ENCODE measurements at places on chromosomes 6 and 20.

DNA sequence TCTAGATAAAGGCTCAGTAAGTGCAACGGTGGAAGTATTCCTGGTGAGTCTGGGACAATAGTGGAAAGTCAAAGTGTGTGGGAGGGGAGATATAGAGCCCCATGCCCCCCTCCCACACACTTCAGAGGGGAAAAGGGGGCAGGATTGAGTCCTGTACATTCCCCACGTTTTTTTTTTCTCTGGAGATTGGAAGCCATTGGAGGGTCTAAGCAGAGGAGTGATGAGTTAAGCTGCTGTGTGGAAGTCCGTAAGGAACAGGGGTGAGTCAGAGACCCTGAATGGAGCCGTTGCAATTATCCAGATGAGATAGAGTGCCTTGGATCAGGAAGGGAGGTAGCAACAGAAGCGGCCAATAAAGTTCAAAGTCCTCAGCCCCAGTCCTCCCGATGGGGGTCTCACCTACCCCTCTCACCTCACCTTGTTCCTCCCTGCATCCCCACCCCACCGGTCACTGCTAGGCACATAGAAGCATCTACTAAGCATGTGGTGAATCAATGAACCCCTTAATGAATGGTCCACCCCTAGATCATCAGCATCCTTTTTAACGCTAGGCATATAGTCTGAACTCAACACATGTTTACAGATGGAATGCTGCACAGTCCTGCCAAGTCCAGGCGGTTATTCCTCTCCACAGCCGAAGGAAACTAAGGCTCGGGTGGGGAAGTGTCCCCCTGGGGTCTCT lies 662 bp upstream of the SLC9A8 start:
- H3K4me1 ChIP-seq: peaks cover 18% of the 10 kb centered on the region
- peak overlapping the region; percentile 82 for H3K27ac ChIP-seq
- peak; percentile 46 for DNase-seq
- H3K27me3 ChIP-seq: no peaks in the 10 kb centered on the region
- peak overlapping the region; percentile 77 for H3K4me3 ChIP-seq

- H3K36me3 ChIP-seq: no peaks in the 10 kb centered on the region
- peak; percentile 23 for DNase-seq
- H3K4me1 ChIP-seq: peaks cover 12% of the 10 kb centered on the region
- H3K27me3 ChIP-seq: no peaks in the 10 kb centered on the region
Measured at GRCh38 chr6:17458966-17459365, 65.6 kb downstream of the CAP2 start.

DNA sequence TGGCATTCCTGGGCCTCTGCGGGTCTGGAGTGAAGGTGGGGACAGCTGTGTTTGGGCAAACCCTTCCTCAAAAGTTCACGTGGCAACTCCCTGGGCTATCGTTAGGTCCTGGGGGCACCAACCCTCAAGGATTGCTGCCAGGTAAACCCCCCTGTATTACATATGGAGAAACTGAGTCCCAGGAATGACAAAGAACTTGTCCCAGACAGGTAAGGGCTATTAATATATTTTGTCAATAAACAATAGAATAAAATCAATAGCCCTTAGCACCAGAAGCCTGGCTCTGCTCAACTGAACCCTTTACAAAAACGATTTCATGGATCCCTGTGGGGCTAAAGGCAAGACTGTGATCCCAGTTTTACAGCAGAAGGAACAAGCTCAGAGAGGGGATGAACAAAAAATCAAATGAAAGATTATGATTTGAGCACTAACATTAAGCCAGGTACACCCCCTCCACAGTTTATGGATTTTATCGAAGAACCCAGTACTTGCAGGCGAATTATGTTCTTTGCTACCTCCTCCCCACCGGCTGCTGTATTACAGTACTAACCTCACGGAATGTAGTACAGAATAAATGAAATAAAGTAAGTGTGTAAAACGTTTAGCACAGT lies 2.7 kb downstream of the ID1 start:
- H3K27ac ChIP-seq: peak overlapping the region; percentile 98
- no peaks in the 10 kb centered on the region for H3K36me3 ChIP-seq
- peaks cover 45% of the 10 kb centered on the region for H3K4me1 ChIP-seq
- H3K27me3 ChIP-seq: no peaks in the 10 kb centered on the region
- peak overlapping the region; percentile 91 for H3K4me3 ChIP-seq

DNA sequence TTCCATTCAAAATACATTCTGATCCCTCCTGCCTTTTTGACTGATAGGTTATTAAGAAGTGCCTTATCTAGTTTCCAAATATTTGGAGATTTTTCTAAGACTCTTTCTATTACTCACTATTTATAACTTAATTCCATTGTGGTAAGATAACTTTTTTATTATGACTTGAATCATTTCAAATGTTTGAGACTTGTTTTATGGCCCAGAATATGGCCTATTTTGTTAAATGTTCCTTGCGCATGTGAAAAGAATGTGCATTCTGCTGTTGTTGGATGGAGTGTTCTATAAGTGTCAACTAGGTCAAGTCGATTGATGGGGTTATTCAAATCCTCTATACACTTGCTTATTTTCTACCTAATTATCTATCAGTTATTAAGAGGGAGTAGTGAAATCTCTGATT lies 13.1 kb upstream of the TCP11 start:
- H3K27ac ChIP-seq: no peak overlapping the region
- H3K4me1 ChIP-seq: no peaks in the 10 kb centered on the region
- no peak overlapping the region for H3K4me3 ChIP-seq
- H3K27me3 ChIP-seq: no peaks in the 10 kb centered on the region
- H3K36me3 ChIP-seq: no peaks in the 10 kb centered on the region

GRCh38 chr20:58094160-58094559 lies 134.3 kb downstream of the ANKRD60 start:
- no peaks in the 10 kb centered on the region for H3K27me3 ChIP-seq
- no peak overlapping the region for H3K27ac ChIP-seq
- no peaks in the 10 kb centered on the region for H3K36me3 ChIP-seq
- no peak for DNase-seq

GRCh38 chr6:12911427-12911826 lies 194.9 kb downstream of the PHACTR1 start:
- H3K36me3 ChIP-seq: no peaks in the 10 kb centered on the region
- DNase-seq: peak; percentile 11
- H3K27ac ChIP-seq: no peak overlapping the region
- no peaks in the 10 kb centered on the region for H3K27me3 ChIP-seq
- no peak overlapping the region for H3K4me3 ChIP-seq

DNA sequence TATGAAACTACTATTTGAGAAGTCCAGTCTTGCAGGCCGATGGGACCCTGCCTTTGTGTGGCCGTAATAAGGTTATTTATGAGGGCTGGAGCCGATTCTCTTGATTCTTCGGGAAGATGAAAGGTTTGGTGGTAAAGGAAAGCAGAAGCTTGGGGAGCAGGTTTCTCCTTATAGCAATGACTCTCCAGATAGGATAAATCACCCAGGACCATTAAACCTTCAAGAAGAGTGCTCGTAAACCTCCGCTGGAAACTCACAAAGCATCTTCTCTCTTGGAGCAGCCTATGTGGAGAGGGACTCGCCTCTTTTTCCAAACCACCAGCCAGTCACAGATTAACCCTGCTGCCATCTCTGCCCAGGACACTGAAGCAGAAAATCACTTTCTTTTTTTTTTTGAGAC lies 69.6 kb upstream of the SALL4 start:
- H3K36me3 ChIP-seq: no peaks in the 10 kb centered on the region
- H3K4me3 ChIP-seq: no peak overlapping the region
- DNase-seq: no peak
- no peak overlapping the region for H3K27ac ChIP-seq

DNA sequence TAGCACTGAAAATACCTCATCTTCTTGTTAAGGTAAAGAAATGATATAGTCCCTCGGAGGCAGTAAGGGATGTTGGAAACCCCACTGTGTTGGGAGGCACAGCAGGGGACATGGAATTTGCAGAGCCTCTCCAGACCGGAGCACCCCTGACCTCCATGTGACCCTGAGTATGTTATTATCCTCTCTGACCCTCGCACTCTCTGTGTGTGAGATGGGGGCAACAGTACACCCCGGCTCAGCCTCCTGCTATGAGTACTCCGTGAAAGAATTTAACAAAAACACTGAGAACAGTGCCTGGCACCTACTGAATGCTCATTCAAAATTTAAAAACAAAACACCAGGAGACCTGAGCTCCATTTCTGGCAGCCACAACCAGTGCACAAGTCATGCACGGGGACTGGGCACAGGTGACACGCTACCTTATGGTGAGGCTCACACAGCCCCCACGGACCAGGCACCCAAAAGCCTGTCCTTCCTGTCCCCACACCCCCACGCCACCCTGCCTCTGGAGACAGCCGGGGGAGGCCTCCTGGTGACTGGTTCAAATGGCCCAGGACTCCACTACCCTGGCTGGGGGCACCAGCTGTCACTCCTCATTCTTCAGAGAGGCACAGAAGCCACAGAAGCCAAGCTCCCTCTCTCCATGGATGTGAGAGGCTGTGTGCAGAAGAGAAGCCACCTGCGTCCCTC lies 6.1 kb downstream of the NINL start:
- no peaks in the 10 kb centered on the region for H3K27me3 ChIP-seq
- H3K4me1 ChIP-seq: peaks cover 11% of the 10 kb centered on the region
- no peak overlapping the region for H3K27ac ChIP-seq
- H3K4me3 ChIP-seq: no peak overlapping the region
- no peaks in the 10 kb centered on the region for H3K36me3 ChIP-seq

Data from astrocyte (in vitro differentiated cells and primary cell).